ENCODE measurements at places on chromosomes 5 and 9. TPM values are rescaled to one million over a fixed set of nuclear protein-coding genes. Genes with fewer than 3 reads are reported as not detected.

The C1QTNF2 gene
- 0.94 TPM for total RNA-seq

The ERCC8 gene
- 13.4 TPM for total RNA-seq

The PHYHD1 gene
- 3.7 TPM for total RNA-seq

The BTNL9 gene
- 5.3 TPM for total RNA-seq

The AK8 gene
- total RNA-seq, result 0.38 TPM

The NR2F1-AS1 gene
- total RNA-seq, result 1.3 TPM

The GKAP1 gene
- total RNA-seq, result 2.6 TPM

The MED27 gene
- total RNA-seq, result 20.0 TPM

The KCNN2 gene
- total RNA-seq, result 0.19 TPM

The KIF24 gene
- total RNA-seq, result 1.5 TPM

The F2R gene
- 0.38 TPM for total RNA-seq

The MTX3 gene
- 15.8 TPM for total RNA-seq

The C9 gene
- total RNA-seq, result not detected

The PCSK1 gene
- not detected for total RNA-seq

The TMOD1 gene
- total RNA-seq, result 1.2 TPM

The C9orf40 gene
- 5.3 TPM for total RNA-seq

The TOR1B gene
- 17.2 TPM for total RNA-seq

The RANBP17 gene
- 9.3 TPM for total RNA-seq
